ENCODE measurements at places on chromosomes 6 and 20. TPM values are rescaled to one million over a fixed set of nuclear protein-coding genes. Genes with fewer than 3 reads are reported as not detected.

DNA sequence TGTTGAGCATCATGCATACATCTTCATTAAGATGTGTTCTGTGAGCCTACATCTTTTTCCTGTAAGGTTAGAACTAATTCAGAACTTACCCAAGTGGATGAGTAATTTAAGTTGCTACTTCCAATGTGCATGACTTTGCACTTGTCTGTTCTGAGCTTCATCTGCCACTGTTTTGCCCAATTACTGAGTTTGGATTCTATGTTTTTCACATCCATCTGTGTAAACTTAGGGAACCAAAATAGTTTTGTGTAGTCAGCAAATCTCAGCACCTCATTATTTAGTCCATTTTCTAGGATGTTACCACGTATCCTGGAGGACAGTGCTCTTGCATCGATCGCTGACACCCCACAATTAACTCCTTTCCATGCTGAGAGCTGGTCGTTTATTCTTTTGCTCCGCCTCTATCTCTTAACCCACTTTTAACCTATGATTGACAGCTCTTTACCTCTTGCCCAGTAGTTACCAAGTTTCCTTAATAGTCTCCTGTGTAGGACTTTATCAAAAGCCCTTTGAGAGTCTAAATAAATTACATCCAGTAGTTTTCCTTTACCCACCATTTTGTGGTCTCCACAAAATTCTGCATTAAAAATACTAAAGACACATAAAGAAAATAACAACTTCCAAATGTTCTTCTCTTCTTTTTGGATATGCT lies 44.2 kb upstream of the CITED2 start:
- H3K27ac ChIP-seq: no peak overlapping the region
- H3K4me3 ChIP-seq: no peak overlapping the region
- H3K27me3 ChIP-seq: no peaks in the 10 kb centered on the region
- no peaks in the 10 kb centered on the region for H3K4me1 ChIP-seq
- DNase-seq: no peak

DNA sequence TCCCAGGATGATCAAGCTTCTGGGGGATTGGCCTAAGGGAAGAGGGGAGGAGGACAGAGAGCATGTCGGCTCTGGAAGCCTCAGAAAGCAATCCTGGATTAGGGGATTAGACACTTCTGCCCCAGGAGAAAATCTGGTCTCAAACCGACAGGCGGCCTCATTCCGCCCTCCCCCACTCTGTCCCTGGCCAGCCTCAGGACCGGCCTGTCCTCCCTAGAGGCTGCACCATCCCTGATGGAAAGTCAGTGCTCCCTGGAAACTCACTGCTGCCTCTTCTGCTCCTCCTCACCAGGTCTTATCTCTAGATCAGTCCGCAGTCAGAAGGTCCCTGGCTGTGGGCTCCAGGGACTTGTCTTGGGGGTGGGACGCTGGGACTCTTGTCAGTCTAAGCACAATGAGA lies 905 bp upstream of the SLC12A5 start:
- no peaks in the 10 kb centered on the region for H3K4me1 ChIP-seq
- no peak overlapping the region for H3K4me3 ChIP-seq
- no peak overlapping the region for H3K27ac ChIP-seq
- H3K27me3 ChIP-seq: peaks cover 27% of the 10 kb centered on the region
- DNase-seq: no peak
- H3K36me3 ChIP-seq: no peaks in the 10 kb centered on the region

Gene CAP2
- total RNA-seq: 7.9 TPM

- H3K27me3 ChIP-seq: no peaks in the 10 kb centered on the region
- no peaks in the 10 kb centered on the region for H3K4me1 ChIP-seq
- H3K4me3 ChIP-seq: no peak overlapping the region
- DNase-seq: no peak
- no peak overlapping the region for H3K27ac ChIP-seq
Observed at GRCh38 chr6:46690141-46690755, 2.6 kb downstream of the TDRD6 start.

Gene TFAP2D
- total RNA-seq: not detected

Gene RSPH9
- 0.04 TPM for total RNA-seq

Data from HepG2 (cell line).